ENCODE measurements at places on chromosomes 16 and 17.

- peak; percentile 90 for DNase-seq
Observed at GRCh38 chr16:87550495-87550961, 51.8 kb upstream of the JPH3 start.

DNA sequence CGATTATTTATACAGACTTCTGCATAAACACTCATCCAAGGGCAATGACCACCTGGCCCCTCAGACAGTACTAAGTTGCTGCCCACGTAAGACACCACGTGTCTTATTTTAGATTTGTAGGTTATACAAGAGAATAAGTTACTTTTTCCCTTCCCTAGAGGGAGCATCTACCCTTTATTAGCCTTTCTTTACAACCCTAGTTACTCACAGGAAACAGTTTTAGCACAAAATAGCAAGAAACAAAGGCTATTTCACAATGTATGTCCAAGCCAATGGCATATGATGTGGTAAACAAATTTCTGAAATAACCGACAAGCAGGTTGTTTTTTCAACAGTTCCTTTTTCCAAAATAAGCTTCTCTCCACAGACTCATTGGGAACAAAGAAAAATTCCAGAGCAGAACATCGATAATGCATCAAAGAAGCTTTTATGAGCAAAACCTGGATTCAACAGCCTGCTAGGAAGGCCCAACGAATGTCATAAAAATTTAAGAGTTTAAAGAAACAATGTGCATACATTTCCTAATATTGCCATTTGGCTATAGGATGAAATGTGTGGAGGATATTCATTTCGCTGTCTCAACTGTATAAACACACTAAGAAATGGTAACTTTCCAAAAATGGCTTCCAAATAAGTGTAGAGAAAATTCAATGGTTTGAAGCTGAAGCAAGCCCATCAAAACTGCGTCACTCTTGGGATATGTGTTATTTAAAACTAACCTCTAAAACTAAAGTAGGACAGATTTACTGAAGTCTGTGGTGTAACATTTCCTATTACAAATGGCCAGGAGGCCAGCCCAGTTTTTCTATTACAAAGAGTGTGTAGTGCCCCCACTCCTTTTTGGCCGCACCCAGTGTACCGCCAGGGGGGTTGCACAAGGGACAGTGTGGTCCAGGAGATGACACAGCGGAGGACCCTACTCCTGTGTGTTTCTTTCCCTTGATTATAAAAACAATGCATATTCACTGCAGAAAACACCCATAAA, 50.4 kb upstream of the ERN1 start:
- DNase-seq: no peak

DNA sequence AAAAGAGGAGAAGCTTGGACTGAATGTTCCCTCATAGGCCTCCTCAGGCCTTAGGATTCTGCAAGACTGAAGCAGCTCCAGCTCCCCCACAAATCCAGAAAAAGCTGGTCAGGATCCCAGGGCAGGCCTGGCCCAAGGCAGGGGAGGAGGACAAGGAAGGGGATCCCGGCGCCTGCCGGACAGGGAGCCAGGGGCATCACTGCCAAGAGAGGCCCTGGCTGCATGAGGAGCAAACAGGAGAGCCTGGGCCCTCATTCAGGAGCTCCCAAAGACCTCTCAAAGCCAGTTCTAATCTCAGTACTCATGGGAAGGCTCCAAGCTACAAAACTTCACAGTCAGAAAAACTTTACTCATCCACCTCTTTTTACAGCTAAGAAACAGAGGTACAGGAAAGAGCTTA, 67.3 kb downstream of the ZNF423 start:
- DNase-seq: no peak

DNA sequence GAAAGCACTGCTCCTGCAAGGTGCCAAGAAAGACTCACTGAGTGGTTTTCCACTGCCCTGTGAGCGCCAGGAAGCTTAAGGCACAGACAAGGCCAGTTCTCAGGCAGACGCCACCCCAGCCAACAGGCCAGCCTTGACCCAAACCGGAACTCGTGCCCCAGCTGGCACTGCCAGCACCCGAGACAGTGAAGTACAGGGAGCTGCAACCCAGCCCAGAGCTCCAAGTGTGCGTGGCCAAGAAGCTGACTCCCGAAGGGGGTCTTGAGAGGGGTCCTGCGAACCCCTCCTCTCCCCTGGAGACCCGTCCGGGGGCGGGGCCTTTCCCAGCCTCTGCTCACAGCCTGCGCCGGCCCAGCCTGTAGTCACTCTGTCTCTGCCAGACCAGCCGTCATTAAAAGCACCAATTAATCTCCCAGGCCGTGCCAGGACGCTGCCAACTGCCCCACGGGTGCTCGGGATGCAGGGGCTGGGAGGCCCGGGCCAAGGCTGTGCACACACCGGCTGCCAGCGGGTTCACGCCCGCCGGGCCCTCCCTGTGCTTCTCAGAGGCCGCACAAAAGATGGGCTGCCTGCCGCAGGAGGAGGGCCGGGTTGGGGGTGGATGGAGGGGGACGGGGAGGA, 4.4 kb upstream of the SOX8 start:
- DNase-seq: no peak

GRCh38 chr17:61814485-61814884, 48.8 kb downstream of the BRIP1 start:
- DNase-seq: no peak

All from iPS-NIHi11 (cell line).